Suprapubic skin (tissue), 4 donors: ENCODE measurements at places on chromosomes 3 and 15. TPM values are rescaled to one million over a fixed set of nuclear protein-coding genes. Genes with fewer than 3 reads are reported as not detected.

GRCh38 chr3:87987952-87988351 is 70.9 kb downstream of the CGGBP1 start:
- no peak for DNase-seq

DNA sequence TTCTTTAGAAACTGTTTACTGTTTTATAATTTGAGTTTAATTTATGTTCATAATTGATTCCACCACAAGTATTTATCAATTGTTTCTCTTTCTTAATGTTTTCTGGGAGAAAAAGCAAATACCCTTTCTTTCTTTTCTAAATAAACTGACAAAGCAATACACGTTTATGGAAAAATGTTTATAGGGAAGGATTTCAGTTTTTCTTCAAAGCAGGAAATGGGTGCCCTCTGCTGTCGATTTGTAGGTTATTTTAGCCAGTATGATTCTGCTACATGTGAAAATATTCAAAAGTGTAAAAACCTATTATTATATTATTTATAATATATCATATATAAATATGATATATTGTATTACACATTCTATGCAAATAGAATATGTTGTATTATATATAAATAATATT is 921.0 kb upstream of the ROBO1 start:
- no peak for DNase-seq

DNA sequence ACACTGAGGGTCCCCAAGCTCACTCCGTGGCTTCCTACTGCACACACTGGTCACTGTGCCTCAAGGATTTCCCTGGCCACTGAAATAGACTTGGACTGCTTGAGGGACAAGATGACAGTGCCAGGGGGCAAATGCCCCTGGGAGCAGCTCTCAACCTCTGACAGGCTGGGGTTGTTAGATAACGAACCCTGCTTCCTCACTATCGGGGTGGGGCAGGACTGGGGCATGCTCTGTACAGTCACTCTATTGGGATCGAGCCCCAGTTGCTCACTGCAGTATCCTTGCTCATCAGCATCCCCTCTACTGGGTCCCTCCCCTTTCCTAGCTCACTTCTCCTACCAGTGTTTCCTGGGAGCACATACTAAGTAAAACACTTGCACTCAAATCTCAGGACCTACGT is 610.8 kb downstream of the NTRK3 start:
- DNase-seq, result no peak

DNA sequence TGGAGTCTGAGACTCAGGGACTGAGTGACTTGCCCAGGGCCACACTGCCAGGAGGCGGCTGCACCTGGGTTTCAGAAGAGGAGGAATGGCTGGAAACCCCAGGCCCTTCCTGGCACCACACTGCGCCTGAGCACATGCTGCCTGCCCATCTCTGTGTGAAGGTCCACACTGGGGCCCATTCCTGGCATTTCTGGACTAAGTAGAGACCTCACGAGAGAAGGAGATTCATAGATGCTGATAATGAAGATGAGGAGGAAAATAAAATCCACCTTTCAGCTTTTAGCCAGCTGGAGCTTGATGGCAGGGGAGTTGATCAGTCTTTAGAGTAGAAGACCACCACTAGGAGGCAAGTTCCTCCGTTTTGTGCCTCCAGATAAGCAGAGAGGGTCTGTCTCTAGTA is 40.2 kb upstream of the TF start:
- no peak for DNase-seq

PRR23E gene
- total RNA-seq, result not detected

DNA sequence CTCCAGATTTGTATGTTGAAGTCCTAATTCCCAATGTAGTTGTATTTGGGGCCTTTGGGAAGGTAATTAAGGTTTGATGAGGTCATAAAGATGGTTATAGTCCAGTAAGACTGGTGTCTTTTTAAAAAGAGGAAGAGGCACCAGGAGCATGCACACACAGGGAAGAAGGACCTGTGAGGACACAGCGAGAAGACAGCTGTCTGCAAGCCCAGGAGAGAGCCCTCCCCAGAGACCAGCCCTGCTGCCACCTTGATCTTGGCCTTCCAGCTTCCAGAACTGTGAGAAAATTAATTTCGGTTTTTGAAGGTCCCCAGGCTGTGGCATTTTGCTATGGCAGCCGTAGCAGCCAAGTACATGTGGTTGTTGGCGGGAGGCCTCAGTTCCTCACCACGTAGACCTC is 32.8 kb upstream of the TSEN2 start:
- DNase-seq, result no peak

GRCh38 chr3:157333551-157333991 is 103.1 kb upstream of the PTX3 start:
- no peak for DNase-seq

DNA sequence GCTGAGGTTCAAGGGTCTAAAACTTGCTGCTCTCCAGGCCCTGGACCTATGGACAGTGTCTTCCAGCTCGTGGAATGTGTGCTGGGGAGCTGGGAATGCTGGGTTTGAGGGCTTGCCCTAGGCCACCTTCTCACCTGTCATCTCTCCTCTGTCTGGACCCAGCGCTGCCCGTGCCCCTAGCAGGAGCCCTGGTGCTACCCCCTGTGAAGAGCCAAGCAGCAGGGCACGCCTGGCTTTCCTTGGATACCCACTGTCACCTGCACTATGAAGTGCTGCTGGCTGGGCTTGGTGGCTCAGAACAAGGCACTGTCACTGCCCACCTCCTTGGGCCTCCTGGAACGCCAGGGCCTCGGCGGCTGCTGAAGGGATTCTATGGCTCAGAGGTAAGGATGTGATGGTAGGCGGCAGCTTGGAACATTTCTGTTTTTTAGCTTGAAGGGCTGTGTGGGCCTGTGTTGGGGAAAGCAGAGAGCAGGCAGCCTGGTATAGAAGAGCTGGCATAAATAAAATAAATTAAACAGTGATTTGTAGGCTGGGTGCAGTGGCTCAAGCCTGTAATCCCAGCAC is 5.1 kb downstream of the CHRD start:
- DNase-seq, result no peak

GRCh38 chr15:93052090-93052879 is 36.7 kb downstream of the RGMA start:
- DNase-seq, result no peak

SFMBT1 gene
- total RNA-seq, result 9.7 TPM

SPRED1 gene
- total RNA-seq, result 12.4 TPM

DNA sequence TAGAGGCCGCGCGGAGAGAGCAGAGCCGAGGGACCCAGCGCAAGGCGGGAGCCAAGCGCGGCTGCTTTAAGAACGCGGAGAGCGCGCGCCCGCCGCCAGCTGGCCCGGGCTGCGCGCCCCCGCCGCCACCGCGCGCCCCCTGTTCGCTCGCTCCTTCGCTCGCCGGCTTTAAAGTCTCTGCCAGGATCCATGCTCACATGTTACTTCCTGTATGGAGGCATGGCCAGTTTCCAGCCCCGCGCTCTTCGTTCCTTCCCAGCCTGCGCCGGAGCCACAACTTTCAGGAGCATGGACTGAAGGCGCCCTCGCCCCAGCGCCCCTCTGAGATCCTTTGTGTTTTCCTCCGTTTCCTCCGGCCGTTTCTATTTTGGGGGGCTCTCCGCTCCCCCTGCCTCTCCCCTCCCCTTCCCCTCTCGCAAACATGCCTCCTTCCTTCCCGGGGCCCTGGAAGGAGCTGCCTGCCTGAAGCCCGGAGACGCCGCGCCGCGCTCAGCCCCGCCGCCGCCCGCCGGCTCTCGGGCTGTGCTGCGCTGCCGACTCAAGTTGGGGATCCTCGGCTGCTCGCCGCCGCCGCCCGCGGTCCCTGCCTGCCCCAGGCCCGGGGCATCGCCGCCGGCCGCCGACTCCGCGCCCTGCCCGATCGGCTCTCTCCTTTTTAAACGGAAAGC is at the start of gene PTPRG:
Gene PTPRG, plus strand, starts transcription at position 198 of the 668 bp plus-strand sequence. CDS start 717 bp downstream, outside the sequence.
- DNase-seq, result peak; percentile 92

TMEM212 gene
- not detected for total RNA-seq

- no peak for DNase-seq
Observed at GRCh38 chr15:58453931-58454793, 22.4 kb downstream of the LIPC start.

- no peak for DNase-seq
Observed at GRCh38 chr15:37537802-37538201, 396.6 kb upstream of the TMCO5A start.

DNA sequence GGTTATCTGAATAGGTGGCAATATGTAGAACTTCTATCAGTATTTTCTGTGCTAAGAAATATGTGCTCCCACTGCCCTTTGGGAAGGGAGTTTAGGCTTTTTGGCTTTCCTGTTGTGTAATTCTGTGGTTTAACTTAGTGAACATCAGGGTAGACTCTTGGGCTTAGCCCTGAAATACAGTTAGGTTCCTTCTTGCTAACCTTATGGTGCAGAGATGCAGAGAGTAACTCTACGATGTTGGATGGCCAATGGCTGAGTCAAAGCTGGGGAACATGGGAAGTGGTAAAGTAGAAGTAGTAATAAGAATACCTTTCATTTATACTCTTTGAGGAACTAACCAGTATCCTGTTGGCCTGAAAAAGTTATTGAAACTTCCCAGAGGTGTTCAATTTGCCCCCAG is 80.8 kb upstream of the IL12A start:
- no peak for DNase-seq

- no peak for DNase-seq
Observed at GRCh38 chr3:112635674-112636073, 5.3 kb downstream of the CCDC80 start.

GLCE gene
- total RNA-seq, result 16.6 TPM

- no peak for DNase-seq
Observed at GRCh38 chr15:60972866-60973265, 256.2 kb downstream of the RORA start.

DNA sequence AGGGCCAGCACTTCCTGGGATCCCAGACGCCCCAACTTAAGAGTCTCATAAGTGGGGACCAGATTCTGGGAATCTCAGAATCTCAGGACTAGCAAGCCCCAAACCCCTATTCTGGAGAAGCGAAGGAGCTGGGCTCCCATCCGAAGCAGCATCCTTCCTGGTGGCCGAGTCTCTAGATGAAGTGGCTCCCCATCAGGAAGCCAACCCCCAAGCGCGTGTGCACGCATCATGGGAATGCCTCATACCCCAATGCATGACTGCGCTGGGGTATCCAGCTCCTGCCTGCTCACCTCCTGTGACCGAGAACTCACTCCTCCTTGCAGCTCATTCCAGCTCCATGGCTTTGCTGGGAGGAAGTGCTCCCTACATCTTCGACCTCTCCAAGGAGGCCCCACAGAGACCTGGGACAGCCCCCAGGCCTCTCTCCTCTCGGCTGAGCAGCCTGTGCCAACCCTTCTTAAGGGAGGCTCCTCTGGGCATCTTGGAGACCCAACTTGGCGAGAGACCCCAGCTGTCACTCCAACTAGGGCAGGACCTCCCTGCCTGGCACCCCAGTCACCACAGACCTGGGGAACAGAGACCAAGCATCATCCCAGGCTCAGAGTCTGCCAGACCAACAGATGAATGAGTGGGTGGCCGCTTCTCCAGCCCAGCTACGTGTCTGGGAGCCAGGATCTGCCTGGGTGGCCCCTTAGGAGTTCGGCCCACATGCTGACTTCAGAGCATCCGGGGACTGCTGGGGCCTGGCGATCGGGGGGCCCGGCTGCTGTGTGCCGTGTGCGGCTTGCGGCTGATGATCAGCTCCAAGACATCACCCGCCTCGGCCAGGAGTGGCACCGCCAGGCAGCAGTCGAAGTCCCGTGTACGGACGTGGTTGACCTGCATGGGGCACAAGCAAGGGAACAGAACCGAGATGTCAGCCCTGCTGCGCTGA is 46.9 kb downstream of the GRIP2 start:
- DNase-seq, result no peak

DNA sequence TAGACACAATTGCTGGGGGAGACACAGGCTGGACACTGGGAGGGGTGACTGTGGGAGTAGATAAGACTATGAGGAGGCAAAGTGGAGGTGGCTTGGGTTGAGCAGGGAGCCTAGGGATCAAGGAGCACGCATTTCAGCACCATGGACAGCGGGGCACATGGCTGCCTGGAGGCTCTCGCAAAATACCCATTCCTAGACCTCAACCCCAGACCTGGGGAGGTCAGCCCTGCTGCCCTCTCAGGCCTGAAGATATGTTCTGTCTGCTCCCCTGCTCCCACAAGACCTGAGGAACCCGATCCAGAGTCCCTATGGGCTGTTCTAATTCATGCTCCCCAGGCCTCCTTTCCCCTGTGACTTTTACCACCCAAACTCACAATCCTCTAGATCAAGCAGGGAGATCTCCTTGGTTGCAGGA is 16.0 kb upstream of the CPEB1 start:
- DNase-seq, result no peak

CLEC3B gene
- total RNA-seq, result 42.3 TPM

GRCh38 chr3:58025406-58025805 is 17.2 kb downstream of the FLNB start:
- DNase-seq, result no peak

RAD51 gene
- total RNA-seq, result 0.73 TPM

DNA sequence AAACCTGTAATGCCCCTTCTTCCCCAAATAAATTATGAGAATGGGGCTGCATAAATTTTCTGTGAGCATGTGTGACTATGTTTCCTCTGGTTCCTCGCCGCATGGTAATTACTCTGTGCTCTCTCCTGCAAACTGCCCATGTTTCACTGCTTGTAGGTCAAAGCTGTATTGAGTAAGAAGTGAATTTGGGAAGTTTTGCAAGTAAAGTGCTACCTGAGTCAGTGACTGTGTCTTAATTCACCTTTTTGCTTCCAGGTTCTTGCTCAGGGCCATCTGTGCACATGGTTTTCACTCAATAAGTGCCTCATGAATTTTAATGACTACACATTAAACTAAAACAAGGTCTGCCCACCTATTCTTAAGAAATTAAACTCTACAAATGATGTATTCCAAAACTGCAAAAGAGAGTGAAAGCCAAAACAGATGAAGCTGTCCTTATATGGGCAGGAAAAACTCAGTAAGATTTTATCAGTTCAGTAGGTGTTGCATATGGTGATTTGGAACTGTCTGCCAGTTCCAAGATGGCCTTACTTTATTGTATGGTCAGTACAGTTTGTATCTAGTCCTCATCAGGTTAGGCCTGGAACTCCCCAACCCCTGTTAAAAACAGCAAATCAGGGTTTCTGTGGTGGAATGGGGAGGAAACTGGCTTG is 100.0 kb downstream of the LPP start:
- no peak for DNase-seq

- DNase-seq, result no peak
Observed at GRCh38 chr3:172148702-172149565, 109.6 kb downstream of the FNDC3B start.

GRCh38 chr15:68994149-68994548 is 20.3 kb upstream of the NOX5 start:
- no peak for DNase-seq

DNA sequence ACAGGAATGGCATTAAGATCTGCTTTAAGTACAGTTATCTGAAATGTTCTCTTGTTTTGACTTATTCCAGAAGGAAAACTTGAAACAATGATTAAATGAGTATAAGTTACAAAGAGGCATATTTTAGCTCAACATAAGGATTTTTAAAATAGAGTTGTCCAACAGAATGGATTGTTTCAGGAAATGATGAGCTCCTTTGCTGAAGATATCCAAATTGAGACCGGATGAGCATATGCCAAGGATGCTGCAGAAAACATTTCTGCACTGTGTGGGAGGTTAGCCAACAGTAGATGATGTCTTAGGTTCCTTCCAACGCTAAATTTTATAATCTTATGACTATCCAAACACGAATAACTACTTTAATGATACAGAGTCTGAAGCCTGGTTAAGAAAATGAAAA is 226.5 kb upstream of the NANOGP8 start:
- DNase-seq, result no peak

GRCh38 chr3:21779909-21780308 is 28.9 kb upstream of the ZNF385D start:
- DNase-seq, result no peak

- DNase-seq, result no peak
Observed at GRCh38 chr3:194488055-194488742, 1.4 kb upstream of the ATP13A3 start.

GRCh38 chr3:143699424-143699823 is 148.8 kb downstream of the SLC9A9 start:
- DNase-seq, result no peak
